Bronchial epithelial cell (primary cell): ENCODE measurements at places on chromosomes 5 and 9.

- DNase-seq, result peak; percentile 96
These were observed 164.2 kb downstream of the AUH start for GRCh38 chr9:91197232-91198181.

- no peak for DNase-seq
These were observed 68.9 kb upstream of the TAF1L start for GRCh38 chr9:32704343-32704742.

DNA sequence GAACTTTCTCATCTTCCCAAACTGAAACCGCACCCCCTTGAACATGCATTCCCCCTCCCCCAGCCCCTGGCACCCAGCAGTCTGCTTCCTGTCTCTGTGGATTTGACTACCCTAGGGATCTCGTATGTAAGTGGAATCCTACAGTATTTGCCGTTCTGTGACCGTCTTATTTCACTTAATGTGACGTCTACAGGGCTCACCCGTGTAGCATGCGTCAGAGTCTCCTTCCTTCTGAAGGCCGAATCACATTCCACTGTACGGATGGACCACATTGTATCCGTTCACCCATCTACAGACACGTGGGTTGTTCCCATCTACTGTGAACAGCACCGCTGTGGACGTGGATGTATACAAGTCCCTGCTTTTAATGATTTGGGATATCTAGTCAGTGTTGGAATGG lies 4.5 kb downstream of the PRRX2 start:
- no peak for DNase-seq

- no peak for DNase-seq
These were observed 31.8 kb upstream of the RAPGEF1 start for GRCh38 chr9:131771646-131772045.

DNA sequence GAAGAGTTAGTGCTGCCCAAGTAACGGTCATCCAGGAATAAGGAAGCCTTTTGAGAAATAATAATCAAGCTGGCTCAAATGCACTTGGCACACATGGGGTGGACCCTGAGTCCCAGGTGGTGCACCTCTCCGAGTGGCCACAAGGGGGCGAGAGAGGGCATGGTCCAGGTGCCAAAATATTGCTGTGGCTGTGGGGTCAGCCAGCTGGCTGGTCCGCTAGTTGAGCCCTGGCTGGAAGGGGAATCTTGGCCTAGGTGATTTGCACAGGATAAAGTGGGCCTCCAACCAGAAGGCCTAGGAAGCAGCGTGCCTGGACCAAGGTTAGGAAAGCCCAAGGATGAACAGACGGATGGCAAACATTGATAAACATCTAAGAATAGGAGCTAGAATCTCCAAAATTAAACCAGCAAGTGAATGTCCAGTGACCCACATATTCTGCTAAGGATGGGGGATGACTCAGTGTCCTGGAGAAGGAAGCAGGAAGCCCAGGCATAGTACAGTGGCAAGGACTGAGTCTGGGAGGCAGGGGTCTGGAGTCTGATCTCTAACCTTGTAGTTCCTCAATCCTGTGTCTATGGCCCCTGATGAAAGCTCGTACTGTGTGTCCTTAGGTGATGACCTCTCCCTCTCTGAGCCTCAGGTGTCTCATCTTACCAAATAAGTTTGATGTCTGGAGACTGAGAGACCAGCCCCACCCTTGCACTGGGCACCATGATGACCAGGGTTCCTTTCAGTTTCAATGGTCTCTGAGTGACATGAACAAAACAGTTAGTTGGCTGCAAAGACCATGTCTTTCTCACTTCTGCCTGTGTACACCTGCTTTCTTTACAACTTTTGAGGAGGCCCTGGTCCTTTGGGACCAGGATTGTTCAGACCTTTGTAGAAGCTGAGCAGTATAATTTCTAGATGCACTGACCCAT lies 19.2 kb upstream of the SHB start:
- peak; percentile 32 for DNase-seq

GRCh38 chr5:179313849-179314521 lies 31.3 kb downstream of the ADAMTS2 start:
- no peak for DNase-seq

- no peak for DNase-seq
These were observed 118.6 kb downstream of the VAV2 start for GRCh38 chr9:133873461-133873891.

GRCh38 chr9:70120834-70121510 lies 77.3 kb downstream of the MAMDC2 start:
- DNase-seq, result peak; percentile 95

- DNase-seq, result no peak
These were observed 141.6 kb upstream of the ZNF608 start for GRCh38 chr5:124888050-124888506.

DNA sequence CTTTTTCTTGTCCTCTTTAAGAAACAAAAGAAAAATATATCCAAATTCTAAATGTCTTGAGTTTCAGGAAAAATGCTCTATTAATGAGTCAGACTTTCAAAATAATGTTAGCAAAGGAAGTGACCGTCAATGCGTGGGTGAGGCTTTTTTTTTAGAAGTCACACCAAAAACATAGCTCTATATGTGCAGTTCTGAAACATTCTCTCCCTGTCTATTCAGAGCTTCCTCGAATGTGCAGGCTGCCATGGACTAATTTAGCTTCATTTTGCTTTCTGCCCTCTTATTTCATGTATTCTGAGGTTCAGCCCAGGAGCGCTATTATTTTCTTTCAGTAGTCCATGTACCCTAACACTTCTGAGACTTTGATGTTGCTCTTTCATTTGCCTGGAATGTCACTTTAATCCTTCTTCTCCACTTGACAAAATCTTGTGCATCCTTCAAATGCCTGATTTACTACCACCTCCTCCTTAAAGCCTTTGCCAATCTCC lies 72.5 kb upstream of the RASA1 start:
- DNase-seq, result peak; percentile 77

GRCh38 chr5:66653325-66653724 lies 57.1 kb downstream of the MAST4 start:
- DNase-seq, result peak; percentile 95

- peak; percentile 80 for DNase-seq
These were observed 226.3 kb downstream of the AOPEP start for GRCh38 chr9:94952565-94953373.

DNA sequence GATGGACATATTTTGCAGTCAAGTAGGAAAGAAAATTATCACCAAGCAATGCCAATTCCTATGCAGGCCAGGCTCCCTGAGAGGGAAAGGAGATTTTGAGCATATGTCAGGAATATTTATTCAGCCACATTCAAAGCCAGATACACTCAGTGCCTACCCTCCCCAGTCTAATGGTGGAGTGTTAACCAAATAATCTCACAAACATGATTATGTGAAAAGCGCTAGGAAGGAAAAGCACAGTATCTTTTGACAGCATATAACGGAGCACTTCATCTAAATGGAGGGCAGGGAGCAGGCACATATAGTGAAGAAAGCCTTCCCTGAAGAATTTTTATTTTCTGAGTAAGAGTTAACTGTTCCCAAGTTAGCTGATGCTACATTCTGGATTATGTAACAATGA lies 80.3 kb upstream of the SLC30A5 start:
- DNase-seq, result no peak

GRCh38 chr9:122332083-122332482 lies 38.7 kb upstream of the PTGS1 start:
- DNase-seq, result no peak

DNA sequence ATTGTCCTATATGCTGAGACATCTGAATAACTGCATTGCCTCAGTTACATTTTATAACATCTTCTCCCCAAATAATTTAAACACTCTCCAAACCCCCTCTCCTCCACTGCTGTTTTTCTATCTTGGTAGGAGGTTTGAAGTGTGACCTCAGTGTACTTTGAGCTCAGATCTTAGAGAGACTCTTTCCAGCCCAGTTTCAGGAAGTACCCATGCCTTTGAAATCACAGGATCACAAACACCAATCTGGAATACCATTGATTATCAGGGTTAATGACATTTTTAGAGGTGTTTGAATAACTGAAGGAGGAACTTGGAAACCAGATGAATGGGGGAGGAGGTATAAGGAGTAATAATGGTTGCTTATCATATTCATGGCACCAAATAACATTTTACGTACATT lies 93.2 kb downstream of the GCNT1 start:
- no peak for DNase-seq

DNA sequence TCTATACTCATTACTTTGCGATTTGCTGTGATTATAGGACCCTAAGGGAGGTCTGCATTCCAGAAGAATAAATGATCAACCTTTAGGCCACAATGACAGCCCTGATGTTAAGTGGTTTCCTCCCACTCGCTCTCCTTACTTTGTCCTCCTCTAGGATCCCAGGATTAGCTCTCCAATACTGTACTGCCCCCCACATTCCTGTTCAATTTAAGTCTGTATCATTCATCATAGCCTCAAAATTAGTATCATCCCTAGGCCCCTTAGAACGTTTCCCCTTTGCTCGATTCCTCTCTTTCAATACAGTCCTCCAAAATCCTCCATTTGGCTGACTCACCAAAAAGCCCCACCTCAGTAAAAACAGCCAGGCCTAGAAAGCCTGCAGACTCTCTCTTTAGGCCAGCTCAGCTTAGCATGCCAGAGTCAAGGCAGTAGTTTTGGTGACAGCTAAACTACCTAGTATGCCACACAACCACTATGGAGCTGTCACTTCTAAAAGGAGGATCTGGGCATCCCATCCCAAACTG lies 24.4 kb downstream of the RNF145 start:
- DNase-seq, result peak; percentile 83

DNA sequence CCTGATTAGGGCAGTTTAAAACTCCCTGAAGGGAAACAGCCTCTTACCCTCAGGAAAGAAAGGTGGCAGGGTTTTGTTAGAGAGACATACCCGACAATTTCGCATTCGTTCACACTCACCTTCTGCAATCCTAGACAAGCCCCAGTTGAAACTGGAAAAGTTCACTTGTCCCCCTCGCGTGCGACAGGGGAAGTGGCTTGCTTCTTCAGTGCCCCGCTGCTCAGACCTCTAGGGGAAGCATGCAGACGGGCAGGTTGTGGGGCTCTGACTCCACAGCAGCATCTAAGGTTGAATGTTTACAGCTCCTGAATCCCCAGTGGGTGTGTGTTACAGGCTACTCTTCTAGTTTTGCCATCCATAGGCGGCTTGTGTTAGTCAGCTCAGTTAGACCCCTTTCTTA lies 575.7 kb upstream of the ACO1 start:
- DNase-seq, result no peak

DNA sequence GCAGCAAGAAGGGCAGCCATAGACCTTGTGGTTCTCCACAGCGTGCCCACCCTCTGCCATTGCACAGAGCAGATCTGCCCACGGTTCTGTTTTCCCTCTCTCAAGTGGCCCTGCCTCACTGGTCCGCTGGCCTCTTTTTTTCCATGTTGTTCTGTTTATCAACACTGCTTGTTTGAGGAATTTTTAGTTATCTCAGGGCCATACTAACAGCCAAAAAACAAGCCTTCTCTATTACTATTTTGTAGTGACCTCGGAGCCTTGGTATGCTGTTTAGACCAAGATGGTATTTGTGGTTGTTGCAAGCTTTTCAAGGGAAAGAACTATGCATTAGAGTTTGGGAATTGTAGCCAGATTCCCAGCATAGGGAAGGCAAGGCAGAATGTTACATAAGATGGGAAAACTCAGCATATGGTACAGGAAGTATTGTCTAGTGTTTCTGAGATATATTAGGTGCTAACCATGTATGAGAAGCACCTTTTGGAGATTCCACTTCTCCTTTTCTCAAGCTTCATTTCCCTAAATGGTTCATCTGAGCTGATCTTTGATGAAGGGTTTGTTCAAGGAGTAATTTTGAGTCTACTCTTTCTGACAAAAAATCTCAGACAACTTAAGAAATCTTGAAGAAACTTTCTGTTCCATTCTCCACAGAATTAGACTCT lies 54.3 kb downstream of the NUP214 start:
- peak; percentile 20 for DNase-seq

GRCh38 chr9:102832814-102833213 lies 162.3 kb upstream of the CYLC2 start:
- no peak for DNase-seq

DNA sequence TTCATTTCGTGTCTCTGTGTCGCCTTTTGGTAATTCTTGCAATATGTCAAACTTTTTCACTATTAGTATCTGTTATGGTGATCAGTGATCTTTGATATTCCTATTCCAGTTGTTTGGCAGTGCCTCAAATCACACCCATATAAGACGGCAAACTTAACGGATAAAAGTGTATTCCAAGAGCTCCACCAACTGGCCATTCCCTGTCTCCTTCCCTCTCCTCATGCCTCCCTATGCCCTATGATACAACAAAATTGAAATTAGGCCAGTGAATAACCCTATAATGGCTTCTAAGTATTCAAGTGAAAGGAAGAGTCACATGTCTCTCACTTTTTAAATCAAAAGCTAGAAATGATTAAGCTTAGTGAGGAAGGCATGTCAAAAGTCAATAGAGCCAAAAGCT lies 74.8 kb downstream of the CDK5RAP2 start:
- no peak for DNase-seq

DNA sequence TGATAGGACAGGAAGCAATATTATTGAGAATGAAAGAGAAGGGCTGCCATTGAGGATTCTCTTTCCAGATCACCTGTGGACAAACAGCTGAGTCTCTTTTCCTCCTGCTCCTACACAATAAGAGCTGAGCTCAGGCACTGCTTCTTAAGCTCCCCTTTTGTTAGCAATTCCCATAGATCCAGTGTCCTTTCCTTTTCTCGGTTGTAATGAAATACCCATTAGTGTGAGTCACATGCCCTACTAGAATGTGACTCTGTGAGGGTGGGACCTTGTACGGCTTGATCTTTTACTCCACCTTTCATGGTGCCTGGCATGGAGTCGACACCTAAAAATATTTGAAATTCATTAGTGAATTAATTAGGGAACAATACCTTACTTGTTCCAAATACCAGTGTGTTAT lies 269.2 kb downstream of the NR3C1 start:
- peak; percentile 67 for DNase-seq

DNA sequence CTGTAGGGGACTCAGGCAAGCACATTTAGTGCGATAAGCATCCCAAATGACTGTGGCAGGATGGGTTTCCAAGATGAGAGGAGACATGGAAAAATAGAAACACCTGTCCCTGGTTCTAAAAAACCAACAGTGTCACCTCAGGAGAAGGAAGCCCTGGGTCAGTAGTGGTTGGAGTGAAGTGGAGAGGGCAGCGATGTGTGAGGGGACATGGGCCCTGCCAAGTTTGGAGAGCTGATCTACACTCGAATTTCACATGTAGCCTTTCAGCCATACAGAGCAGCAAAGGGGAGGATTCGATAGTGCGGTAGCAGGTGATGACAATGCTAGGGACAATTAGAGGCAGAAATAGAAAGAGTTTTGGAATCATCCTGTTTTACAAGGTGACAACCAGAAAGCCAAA lies 32.6 kb upstream of the LHX2 start:
- no peak for DNase-seq

GRCh38 chr5:138033907-138034306 lies 1.0 kb upstream of the FAM13B start:
- peak; percentile 34 for DNase-seq
